ENCODE measurements at places on chromosomes 12 and 14.

GRCh38 chr12:6606331-6607131, 648 bp downstream of the CHD4 start:
- peak; percentile 45 for DNase-seq

DNA sequence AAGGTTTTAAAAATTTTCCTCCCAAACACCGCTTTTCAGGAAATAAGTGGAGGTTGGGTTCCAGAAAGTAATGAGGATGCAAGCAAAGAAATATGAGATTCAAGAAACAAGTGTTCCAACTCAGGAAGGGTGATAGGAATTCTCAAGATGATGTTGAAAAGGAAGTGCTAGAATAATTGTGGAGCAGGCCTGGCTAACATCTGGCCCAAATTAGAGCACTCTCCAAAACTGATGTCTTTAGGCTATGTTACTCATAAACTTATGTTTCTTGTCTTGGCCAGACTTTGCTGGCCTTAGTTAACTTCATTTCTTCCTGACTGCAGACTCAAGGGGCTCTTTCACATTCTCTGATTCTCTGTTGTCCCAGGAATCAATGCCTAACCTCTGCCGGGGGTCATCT, 116.3 kb downstream of the TMTC3 start:
- DNase-seq, result no peak

DNA sequence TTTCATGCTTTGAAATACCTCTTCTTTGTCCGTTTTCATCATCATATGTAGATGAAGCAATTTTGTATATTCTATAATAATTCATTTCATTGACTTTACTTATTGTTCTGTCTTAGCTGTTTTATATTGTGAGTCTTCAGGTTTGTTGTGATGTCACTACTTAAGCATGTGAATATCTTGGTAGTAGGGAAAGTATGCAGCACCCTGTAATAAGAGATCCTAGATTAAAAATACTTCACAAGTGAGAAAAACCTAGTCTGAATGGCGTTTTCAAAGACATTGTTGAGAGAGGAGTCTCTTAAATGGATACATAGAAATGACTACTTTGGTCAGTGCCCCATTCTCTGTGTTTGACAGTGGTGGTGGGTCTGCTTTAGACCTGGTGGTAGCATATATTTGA, 61.4 kb downstream of the SLC16A7 start:
- DNase-seq, result no peak

DNA sequence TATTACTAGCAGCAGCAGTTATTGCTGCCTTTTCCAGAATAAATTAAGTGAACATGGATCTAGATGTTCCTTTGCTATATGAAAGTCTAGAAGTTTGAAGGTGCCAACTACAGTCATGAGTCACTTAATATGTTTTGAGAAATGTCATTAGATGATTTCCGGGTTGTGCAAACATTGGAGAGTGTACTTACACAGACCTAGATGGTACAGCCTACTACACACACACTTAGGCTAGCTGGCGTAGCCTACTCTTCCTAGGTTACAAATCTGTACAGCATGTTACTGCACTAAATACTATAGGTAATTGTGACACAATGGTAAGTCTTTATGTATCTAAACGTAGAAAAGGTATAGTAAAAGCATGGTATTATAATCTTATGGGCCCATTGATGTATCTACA, 368.1 kb downstream of the PDZRN4 start:
- DNase-seq, result no peak

DNA sequence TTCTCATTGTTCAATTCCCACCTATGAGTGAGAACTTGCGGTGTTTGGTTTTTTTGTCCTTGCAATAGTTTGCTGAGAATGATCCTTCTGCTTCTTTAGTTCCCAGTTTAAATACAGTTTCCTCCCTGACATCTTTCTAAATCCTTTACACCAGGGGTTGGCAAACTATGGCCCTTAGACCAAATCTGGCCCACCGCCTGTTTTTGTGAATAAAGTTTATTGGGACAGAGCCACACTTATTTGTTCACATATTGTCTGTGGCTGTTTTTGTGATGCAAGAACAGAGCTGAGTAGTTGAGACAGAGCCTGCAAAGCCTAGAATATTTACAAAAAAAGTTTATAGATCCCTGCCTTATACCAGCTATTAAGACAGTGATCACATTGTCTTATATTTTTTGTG, 53.7 kb downstream of the SERPINA10 start:
- DNase-seq, result no peak

GRCh38 chr12:88595697-88596096, 15.4 kb upstream of the KITLG start:
- no peak for DNase-seq

GRCh38 chr12:19938031-19938430, 430.3 kb upstream of the PDE3A start:
- DNase-seq, result no peak

DNA sequence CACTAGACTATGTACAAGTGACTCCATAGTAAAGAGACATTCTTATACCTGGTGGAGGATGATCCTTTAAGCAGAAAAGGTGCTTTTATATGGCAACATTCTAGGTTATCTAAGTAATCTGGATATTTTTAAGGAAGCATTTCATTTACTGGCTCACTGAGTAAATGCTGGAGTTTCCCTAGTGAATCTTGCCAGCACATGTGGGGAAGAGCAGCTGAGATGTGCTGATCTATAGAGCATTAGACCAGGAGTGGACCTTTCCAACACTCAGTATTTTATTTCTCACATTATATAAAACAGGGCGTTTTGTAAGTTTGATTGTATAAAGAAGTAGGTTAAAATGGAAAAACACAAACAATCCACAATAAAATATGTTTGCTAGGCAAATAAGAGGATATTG, 478.5 kb downstream of the ATP23 start:
- no peak for DNase-seq

DNA sequence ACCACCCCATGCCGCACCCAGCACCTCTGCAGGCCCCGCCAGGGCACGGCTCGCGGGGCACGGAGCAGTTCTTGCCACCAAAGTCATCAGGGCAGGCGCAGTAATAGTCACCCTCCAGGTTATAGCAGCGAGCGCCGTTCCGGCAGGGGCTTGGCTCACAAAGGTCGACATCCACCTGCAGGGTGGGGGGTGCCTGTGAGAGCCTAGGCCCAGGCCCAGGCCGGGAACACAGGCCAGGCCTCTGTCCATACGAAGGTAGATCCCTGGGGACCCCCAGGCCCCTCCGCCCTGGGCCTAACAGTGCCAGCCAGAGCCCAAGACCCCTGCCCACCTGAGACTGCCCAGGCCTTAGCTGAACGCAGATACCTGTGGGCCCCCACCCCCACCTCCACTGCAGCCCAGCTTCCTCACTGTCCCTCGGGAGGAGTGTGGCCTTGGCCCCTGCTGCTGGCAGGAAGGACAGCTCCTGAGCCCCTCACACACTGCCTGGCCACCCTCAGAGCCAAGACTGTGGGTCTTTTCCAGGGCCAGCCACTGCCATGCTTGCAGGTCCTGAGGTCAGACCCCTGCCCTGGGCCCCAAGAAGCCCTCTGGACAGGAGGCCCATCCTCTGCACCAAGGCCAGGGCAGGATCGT, 19.3 kb downstream of the JAG2 start:
- no peak for DNase-seq

DNA sequence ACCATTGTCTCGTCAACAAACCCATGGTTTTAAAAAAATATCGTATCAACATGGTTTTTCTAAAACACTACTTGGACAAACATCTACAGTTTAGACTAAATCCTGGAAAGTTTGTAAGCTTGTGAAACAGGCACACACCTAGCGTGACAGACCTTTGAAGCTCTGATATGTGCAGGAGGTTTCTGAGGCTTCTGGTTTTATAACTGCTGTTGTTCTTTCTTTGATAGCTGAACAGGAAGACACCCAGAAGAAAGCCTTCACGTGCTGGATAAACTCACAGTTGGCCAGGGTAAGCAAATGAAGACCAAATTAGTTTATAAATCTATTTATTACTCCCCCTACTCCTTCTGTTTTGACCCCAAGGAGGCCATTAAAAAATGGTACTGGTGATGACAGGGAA, 87.6 kb downstream of the SYNE2 start:
- no peak for DNase-seq

DNA sequence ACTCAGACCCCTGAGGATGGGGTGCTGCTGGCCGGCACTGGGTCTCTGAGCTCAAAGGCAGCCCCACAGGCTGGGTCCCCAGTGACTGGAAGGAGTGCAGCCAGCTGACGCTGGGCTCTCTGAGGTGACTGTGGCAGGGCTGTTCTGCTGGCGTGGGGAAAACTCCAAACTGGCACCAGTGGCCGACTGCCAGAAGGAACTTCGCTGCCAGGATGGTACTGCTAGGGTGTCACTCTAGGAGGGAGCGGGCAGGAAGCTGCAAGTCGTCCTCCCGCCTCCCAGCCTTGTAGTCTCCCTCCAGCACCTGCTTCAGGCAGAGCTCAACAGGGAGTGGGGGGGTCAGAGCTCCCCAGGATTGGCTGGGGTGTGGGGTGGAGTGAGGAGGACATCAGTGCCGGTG, 41.3 kb downstream of the CDC42BPB start:
- no peak for DNase-seq

DNA sequence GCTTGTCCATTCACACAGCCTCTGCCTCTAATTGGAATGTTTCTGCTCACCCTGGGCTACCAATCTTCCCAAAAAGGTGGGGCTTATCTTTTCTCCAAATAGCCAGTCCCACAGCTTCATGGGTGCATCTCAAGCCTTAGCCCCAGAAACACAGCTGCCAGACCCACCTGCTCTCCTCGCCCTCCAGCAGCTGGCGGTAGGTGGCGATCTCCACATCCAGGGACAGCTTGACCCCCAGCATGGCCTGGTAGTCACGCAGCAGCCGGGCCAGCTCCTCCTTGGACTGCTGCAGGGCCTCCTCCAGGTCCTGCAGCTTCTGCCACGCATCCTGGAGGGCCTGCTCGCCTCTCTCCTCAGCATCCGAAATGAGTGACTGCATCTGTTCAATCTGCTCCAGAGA, 11.1 kb downstream of the KRT77 start:
- DNase-seq, result no peak

GRCh38 chr14:47044841-47045240, 393.3 kb upstream of the RPL10L start:
- DNase-seq, result no peak

- no peak for DNase-seq
Measured at GRCh38 chr12:78611504-78611903, 253.1 kb upstream of the SYT1 start.

DNA sequence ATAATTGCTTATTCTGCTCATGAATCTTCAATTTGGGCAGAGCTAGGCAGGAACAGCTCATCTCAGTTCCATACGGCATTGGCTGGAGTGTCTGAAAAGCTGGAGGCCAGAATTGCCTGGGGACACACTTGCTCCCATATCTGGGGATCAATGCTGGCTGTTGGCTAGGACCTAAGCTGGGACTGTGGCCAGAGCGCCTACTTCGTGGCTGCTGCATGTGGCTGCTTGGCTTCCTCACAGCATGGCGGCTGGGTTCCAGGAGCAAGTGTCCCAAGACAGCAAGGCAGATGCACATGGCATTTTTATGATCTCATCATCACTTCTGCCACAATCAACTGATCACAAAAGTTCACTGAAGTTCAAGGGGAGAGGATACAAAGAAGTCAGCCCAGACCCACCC, 200.2 kb downstream of the TTC8 start:
- no peak for DNase-seq

DNA sequence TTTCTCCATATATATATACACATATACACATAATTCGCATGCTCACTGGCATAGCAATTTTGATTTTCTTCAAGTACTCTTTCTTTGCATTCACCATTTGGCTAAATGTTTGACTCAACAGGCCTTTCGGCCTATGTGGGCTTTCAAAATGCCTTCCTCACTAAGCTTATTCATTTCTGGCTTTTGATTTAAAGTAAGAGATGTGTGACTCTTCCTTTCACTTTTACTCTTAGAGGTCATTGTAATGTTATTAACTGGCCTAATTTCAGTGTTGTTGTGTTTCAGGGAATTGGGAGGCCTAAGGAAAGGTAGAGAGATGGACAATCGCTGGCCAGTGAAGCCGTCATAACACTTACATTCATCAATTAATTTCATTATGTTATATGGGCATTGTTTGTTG, 14.5 kb upstream of the KLRD1 start:
- DNase-seq, result no peak

DNA sequence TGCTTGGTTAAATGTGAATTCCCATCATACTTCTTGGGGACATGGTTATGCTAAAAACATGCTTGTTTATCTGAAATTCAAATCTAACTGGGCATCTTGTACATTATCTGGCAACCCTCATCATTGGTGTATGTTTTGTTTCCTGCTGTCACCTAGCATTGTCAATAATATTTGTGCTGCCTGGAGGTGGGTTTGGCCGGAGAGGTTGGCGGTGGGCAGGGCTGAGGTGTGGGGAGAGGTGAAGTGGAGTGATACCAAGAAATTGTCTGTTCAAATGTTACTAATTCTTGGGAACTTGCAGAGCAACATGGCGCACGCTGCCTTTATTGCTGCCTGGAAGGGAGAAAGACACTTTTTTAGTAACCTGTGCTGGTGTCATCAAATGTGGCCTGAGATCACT, 280.5 kb downstream of the VRK1 start:
- DNase-seq, result no peak

GRCh38 chr14:55715889-55716288, 135.9 kb downstream of the KTN1 start:
- DNase-seq, result no peak
